ENCODE measurements at places on chromosomes 12 and 14.
A peak's percentile ranks its signal among the peaks of the same experiment; 100 is the strongest.

DNA sequence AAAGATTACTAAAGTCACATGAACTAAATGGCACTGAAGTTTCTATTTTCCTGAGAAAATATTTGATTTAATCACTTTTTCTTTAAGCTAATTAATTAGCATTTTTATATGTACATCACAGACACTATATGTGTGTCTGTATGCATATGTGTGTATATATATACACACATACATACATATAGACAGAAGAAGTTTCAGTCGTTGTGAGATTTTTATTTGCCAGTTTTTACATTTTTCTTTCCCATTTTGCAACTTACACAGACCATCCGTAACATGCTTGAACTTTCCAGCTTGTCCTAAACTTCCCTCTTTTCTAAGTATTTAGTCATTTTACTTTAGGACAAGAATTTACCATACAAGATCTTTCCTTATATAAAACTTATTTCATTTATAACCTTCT lies 299.1 kb downstream of the IPO8 start:
- no peak for DNase-seq

- no peak for DNase-seq
Observed at GRCh38 chr12:56929780-56930179, 4.4 kb downstream of the SDR9C7 start.

GRCh38 chr12:114851981-114852380 lies 168.0 kb upstream of the TBX3 start:
- DNase-seq, result no peak

- no peak for DNase-seq
Observed at GRCh38 chr12:47164724-47165439, 85.1 kb upstream of the AMIGO2 start.

DNA sequence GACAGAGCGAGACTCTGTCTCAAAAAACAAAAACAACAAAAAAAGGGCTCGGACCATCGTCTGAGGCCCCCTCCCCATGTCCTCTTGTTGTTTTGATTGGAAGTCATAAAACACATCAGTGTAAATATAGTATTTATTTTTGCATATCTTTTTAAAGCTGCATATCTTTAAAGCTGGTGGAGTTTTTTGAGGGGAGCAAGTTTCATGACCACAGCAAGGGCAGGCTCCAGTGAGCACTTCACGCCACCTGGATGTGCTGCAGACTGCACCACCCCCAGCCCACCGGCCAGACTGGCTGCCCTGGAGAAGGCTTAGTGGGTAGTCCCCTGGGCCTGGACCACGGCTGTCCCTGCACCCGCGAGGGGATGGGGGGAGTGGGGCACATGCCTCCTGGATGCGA lies 11.9 kb upstream of the BCL7A start:
- no peak for DNase-seq

DNA sequence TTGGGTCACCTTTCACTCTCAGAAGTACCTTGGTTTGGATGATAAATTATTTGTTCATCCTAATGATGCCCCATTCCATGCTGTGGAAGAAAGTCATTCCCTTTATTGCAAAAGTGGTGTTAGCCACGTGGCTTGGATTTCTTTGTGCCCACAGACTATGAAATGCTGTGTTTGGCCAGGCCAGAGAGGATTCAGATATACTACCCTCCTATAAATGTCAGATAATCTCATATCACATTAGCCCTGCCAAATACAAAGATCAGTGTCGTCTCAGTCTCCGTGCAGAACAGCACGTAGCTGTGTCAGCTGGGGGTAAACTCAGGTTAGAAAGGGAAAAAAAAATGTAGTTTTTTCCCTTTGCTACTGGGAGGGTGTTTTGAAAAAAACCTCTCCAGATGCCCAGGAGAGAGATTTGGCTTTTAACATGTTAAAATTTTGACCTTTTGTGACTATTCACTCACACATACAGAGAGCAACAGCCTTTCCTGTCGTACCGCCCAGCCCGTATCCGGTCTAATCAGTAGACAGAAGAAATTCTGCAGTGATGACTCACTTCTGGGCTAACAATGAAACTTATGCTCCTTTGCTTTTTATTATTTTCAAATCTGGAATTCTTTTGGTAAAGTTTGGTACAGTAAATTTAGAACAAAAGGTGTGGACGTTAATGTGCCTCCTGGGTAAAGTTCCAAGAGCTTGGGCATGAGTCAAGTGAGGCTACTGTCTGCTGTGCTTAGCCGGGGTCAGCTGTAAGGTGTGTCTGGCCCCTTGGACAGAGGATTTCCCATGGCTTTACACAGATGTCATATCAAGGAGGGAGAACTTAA lies 8.5 kb upstream of the PTPRB start:
- DNase-seq, result peak; percentile 90
